ENCODE measurements at places on chromosomes 1 and 21.
A peak's percentile ranks its signal among the peaks of the same experiment; 100 is the strongest.

DNA sequence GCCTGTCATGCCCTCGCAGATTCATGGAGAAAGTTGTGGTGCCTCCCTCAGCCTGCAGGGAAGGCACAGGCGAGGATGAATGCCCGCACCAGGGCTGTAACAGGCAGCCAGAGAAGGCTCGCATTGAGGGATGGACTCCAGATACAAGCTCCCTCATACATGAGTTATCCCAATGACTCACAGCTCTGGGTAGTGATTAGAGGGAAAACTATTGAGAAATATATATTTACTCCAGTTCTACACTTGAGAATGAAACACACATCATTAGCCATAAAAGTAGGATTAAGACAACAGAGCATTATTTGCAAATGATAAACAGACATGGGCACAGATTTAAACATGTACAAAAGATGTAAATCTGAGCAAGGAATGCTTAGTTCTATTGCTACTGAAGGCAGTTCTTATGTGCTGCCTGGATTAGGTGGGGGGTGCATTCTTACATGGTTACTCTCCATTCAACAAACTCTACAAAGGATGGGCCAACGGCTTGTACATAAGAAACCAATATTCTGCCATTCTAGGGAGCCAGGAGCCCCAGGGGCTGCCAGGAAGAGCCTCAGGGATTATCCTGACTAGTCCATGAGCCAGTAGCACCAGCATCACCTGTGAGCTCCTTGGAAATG lies 97.9 kb downstream of the CSMD2 start:
- no peak for DNase-seq

- DNase-seq = no peak
Observed at GRCh38 chr21:36704281-36704957, 5.5 kb downstream of the SIM2 start.

- no peak for DNase-seq
Observed at GRCh38 chr21:37684115-37684493, 232.2 kb downstream of the KCNJ6 start.

DNA sequence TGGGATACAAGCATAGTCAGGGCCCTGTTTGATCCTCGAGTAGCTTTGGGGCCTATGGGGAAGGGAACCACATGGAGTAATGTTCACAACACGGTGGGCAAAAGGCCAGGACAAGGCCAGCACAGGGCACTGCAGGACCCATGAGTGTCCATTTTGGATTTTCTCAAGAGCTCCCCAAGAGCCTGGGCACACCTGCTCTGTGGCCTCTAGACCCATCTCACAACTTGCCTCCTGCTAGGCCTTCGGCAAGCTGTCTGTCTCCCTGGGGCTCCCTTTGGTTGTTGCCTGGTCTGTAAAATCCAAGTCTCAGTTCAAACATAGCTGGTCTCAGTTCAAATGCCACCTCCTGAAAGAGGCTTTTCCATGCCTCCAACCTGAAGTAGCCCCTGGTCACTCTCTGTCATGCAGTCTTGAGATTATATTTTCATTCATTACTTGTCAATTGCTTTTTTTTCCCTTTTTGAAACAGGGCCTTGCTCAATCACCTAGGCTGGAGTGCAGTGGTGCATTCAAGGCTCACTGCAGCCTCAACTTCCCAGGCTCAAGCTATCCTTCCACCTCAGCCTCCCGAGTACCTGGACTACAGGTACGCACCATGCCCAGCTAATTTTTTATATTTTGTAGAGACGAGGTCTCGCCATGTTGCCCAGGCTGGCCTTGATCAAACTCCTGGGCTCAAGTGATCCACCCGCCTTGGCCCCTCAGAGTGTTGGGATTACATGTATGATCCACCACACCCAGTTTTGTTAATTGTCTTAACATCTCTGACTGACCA lies 107.4 kb downstream of the MATN1 start:
- DNase-seq = no peak

GRCh38 chr1:87367549-87367948 lies 38.9 kb downstream of the LMO4 start:
- DNase-seq = no peak

GRCh38 chr1:243343970-243344937 lies 88.4 kb downstream of the SDCCAG8 start:
- no peak for DNase-seq

- DNase-seq = no peak
Observed at GRCh38 chr1:214066936-214067335, 79.2 kb downstream of the PROX1 start.

DNA sequence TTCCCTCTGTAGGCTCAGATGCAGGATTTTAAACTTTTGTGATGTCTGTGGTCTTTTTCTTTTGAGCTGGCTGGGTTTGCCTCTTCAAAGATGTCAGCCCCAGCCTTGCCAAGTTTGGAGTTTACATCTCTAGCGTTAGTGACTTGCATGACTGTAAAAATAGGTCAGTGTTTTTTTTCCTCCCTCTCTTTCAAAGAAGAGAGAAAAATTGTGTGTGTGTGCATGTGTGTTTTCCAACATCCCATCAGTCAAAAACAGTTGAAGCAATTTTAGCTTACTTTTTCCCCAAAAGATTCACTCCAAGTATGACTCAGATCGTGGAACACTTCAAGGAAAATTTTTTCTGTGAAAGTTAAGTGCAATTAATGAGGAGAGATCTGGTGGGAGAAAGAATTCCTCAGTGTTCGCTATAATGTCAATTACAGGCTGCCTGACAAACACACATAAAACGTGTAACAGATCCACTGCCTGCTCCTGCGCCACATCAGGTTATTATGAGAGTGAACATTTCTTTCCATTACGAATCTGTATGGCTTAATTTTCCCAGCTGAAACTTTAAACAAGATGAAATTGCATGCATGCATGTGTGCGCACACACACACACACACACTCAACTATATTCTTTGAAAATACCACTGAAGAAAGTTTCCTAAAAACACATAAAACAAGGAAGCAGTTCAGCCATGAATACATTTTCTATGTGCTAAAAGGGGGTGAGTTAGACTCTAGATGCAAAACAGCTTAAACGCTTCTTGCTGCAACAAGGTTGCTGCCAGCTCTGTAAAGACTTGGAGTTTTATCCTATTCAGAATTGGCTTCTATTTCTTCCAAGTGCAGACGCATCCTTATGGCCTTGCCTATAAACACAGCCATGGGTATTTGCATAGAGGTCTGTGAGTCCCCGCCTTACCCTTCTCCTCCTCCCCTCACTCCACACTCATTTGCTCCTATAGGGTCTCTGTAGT lies 55.5 kb downstream of the TLR5 start:
- no peak for DNase-seq

- no peak for DNase-seq
Observed at GRCh38 chr1:20370698-20371097, 80.0 kb downstream of the VWA5B1 start.

DNA sequence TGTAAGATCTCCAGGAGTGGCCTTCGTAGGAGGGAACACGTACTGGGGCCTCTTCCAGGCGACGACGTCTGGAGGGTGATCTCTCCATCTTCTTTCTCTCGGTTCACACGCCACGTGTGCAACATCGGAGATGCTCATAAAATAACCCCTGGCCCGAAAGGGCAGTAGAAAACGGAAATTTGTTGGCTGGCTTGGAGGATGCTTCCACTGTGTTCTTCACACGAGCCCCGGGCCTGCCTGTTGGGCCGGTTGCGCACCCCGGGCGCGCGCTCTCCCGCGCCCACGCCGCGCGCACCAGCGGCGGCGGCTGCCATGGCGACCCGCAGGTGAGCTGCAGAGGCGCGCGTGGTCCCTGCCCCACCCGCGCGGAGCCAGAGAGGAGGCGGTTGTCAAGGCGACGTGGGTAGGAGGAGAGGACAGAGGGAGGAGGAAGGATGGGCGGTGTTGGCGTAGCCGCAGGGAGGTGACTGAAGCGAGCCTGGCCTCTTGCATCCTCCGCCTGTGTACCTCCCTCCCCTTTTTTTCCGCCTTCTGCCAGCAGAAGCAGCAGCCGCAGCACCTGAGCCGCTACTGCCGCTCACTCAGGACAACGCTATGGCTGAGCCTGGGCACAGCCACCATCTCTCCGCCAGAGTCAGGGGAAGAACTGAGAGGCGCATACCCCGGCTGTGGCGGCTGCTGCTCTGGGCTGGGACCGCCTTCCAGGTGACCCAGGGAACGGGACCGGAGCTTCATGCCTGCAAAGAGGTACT lies at the start of gene ELAPOR1:
ELAPOR1 (plus strand) TSS at position 526 of the 752 bp plus-strand sequence; CDS start at position 595, 69 bp downstream.
- peak; percentile 69 for DNase-seq

DNA sequence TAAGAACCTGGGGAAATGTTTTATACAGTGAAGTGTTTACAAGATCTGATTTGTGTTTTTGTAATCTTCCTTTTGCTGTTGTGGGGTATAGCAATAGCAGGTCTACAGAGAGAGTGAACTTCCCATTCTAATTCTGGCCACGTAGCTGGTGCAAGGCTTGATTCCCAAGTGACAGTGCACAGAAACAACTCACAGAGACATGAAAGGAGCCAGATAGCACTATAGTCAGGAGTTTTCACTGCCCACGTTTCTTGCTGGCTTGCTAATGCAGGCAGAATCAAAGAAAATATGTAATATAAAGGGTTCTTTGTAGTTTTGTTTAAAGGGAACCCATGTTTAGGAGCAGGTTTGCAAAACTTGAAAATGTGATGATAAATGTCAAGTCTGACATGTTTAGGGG lies 170.9 kb upstream of the IVNS1ABP start:
- no peak for DNase-seq
